ENCODE measurements at places on chromosomes 6 and 20.

DNA sequence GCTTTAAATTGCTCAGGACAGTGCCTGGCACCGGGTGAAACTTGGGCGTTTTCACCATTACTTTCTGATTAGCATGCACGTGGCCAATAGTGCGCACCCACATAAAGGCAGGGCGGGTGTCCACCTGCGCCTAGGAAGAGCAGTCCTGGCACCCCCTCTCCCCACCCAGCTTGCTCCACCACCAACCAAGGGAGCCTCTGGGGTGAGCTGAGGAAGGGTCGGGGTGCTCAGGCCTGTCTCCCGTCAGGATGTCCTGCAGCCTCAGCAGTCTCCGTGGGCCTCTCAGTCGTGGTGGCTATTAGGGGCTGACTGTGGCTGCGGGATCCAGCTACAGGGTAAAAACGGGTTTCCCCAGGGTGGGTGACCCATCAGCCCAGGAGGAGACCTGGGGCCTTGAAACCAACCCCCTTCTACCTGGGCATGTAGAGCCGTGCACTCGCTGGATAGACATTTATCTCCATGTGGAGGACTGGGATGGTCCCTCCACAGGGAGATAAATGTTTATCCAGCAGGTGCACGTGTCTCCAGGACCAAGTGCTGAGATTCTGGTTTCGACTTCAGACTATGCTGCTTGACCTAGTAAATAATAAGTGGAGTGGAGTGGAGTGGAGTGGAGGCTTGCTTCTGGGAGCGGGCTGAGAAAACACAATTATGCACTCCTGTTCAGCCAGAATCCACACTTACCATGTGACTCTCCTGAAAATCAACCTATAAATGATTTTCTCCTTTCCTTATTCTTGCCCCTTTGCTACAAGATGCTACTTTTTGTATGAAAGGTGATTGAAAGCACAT, 91.1 kb downstream of the ZDHHC14 start:
- DNase-seq, result no peak

DNA sequence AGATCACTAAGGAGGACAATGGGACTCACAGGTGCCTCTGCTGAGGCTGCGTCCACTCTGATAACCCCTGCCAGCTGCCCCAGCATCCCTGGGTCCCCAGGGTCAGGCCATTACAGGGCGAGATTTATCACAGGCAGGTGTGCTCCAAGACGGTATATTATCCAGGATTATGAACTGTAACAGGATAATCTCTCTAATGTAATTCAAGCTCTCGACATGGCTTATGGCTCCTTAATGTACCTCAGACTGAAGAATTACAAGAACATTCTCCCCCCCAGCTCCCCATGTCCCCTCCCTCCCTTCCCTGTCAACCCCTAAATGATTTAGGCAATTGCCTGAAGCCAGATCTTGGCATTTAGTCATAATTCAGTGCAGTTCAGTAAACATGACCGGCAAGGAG, 86.8 kb downstream of the NCR2 start:
- no peak for DNase-seq

DNA sequence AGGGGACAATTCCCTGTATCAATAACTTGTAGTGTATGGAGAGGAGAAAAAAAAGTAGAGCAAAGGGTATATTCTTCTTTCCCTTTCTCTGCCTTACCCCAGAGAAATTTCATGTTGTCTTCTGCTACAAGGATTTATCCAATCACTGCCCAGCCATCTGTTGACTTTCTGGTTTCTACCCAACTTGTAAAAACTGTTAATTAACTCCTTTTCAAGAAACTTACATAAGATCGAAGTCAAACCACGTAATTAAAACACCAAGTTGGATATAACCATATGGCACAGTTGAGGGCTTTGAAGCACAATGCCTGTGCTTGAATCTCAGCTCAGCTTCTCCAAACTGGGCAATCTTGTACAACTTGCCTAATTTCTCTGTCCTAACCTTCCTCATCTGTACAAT, 99.5 kb downstream of the MAN1A1 start:
- DNase-seq, result no peak

- no peak for DNase-seq
These were observed 240.4 kb downstream of the PHACTR1 start for GRCh38 chr6:12956991-12957320.

DNA sequence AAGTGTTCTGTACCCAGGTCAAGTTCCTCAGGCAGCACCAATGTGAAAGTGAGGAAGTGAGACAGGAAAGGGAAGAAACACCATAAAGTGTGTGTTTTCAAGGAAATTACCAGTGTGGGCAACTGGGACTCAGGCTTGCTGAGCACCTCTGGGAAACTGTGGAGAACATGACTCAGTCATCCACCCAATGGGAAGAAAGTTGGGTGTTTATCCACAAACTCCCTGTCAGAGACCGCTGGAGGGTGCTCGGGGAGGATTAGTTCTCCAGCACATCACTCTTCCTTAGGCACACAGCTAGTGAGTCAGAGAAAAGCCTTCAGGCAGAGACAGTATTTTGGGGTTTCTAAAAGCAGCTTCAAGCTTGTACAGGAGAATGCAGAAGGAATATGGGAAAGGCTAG, 93.6 kb downstream of the PCSK2 start:
- DNase-seq, result no peak

- no peak for DNase-seq
These were observed 111.5 kb downstream of the MEI4 start for GRCh38 chr6:77764364-77764763.

- no peak for DNase-seq
These were observed 100.6 kb downstream of the MAP3K4 start for GRCh38 chr6:161091972-161092701.

DNA sequence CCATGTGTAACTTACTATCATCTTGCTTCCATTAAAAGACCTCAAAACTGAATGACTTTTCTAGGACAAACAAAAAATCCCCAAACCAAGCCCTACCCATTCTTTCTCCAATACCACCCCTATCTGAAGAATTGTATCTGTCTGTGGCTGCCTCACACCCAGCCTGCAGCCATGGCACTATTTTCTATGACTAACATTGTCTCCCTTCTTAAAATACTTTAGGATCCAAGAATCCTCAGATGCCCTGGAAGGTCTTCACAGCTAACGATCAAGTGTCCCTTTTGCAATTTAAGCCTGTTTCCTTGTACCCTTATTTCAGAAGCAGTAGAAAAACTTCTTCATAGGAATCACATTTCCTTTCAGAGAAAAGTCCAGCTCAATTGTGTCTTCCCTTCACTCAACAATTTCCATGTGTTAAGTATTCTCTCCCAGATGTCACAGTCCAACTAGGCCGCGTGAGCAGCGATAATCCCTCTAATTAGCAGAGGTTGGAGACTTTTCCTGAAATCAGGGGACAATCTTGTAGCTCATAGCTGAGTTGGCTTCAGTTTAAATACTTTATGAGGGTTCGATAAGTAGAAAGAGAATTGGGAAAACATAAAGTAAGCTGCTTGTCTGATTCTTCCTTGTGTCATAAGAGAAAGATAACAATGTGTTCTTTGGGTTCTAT, 5.2 kb upstream of the MEP1A start:
- DNase-seq, result no peak

DNA sequence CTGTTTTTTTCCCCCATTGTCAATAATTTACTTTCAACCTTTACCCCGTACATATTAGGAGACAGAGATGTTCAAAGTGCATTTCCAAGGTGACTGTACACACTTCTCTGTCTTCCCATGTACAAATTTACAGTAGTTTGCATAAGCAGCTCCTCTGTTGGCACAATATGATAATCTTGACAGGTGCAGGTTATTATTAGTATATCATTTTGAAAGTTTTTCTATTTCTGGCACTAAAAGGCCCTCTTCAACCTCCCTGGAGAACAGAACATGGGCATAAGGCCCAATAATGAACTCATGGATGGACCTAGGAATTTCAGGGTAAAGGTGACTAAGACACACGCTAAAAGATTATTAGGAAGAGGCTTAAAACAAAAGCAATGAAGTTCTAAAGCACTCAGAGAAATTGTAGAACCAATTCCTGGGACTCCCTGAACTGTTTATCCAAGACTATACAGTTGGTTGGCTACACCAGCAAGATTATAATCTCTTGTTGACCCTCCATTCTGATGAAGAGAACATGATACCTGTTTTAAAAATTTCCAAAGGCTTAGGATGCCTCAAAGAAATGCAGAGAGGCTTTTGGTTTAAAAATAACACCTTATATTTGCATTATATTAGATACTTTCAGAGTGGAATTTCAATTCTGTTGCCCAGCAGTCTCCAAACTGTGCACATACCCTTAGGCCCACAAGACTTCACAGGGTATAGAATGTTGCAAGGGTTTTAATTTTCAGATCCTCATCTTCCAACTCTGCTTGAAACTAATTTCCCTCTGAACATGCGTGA, 1.1 kb downstream of the AIG1 start:
- DNase-seq, result no peak

- DNase-seq, result no peak
These were observed 21.6 kb downstream of the TFAP2B start for GRCh38 chr6:50840112-50840810.

GRCh38 chr6:37966801-37967200, 147.3 kb downstream of the ZFAND3 start:
- DNase-seq, result no peak

- DNase-seq, result no peak
These were observed 230.1 kb downstream of the NFATC2 start for GRCh38 chr20:51312480-51312783.

GRCh38 chr6:170459451-170459850, 93.7 kb downstream of the PSMB1 start:
- DNase-seq, result no peak

- no peak for DNase-seq
These were observed at the start of gene ATXN1 for GRCh38 chr6:16760516-16761470. TSS of gene ATXN1 (minus strand) at chr6:16761460.

DNA sequence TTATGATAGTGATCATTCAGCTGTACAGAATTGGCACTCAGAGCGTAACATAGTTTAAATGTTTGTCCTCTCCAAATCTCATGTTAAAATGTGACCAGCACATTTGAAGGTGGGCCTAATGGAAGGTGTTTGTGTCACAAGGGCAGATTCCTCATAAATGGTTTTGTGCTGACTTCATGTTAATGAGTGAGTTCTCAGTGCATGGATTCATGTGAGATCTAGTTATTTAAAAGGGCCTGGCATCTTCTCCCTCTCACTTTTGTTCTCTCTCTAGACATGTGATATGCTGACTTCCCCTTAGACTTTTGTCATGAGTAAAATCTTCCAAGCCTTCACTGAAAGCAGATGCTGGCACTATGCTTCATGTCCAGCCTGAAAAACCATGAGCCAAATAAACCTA, 452.4 kb upstream of the PTCHD4 start:
- no peak for DNase-seq

DNA sequence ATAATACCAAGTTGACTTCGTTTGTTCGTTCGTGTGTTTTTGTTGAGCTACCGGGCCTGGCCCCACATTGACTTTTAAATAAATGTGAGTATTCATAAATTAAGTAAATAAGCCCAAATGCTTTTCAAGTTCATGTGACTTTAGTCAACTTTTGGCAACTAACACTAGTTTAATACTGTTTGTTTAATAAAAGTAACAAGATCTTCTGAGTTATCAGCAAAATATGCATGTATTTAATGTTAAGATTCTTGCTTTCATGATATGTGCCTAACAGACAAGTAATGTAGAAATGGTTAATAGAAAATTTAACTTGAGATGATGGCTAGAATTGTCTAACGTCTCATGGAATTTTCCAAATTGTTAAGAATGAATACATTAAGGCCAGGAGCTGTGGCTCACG, 38.7 kb upstream of the ECI2 start:
- no peak for DNase-seq

DNA sequence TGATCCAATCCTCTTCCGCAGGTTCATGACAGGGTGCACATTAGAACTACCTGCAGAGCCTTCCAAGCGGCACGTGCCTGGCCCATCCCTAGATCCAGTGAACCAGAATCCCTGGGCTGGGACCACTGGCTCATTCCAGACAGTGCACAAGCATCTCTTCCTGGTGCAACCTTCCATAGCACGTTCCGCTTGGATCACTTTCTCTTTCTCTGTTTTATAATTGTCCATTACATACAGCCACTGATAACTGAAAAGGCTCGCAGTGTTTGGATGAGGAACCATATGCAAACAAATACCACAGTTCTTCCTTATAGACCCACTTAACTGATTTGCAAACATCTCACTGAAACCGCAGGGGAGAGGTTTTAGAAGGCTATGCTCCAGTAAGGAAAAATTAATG, 59.6 kb upstream of the DDR1 start:
- DNase-seq, result no peak

GRCh38 chr20:17856024-17856564, 112.5 kb downstream of the SNX5 start:
- DNase-seq, result no peak

Measured in stimulated activated CD8-positive, alpha-beta memory T cell treated with anti-CD3 and anti-CD28 coated beads, Interleukin-7, amount 100 ng/mL, for 24 hours (primary cell).